ENCODE measurements at places on chromosomes 11 and 22.
A peak's percentile ranks its signal among the peaks of the same experiment; 100 is the strongest.

- DNase-seq: no peak
- H3K27ac ChIP-seq: no peak overlapping the region
- peaks cover 52% of the 10 kb centered on the region for H3K36me3 ChIP-seq
- H3K4me3 ChIP-seq: no peak overlapping the region
- no peaks in the 10 kb centered on the region for H3K4me1 ChIP-seq
Observed at GRCh38 chr22:42887523-42888507, 30.7 kb upstream of the ARFGAP3 start.

GRCh38 chr11:22775248-22775647 is 54.4 kb downstream of the SVIP start:
- no peaks in the 10 kb centered on the region for H3K36me3 ChIP-seq
- H3K27ac ChIP-seq: no peak overlapping the region
- H3K4me3 ChIP-seq: no peak overlapping the region

DNA sequence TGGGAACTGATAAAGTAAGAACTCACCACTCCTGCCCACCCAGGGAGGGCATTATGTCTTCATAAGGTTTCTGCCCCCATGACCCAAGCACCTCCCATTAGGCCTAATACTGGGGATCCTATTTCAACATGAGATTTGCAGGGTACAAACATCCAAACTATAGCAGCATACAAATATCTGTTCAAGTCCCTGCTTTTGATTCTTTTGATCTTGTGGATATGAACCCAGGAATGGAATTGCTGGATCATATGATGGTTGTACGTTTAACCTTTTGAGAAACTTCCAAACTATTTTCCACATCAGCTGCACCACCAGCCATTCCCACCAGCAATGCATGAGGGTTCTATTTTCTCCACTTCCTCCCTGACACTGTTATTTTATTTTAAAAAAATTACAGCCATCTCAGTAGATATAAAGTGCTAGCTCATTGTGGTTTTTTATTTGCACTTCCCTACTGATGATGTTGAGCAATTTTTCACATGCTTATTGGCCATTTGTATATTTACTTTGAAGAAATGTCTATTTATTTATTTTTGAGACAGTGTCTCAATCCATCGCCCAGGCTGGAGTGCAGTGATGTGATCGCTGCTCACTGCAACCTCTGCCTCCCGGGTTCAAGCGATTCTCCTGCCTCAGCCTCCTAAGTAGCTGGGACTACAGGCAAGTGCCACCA is 7.1 kb upstream of the ATG16L2 start:
- peaks cover 3% of the 10 kb centered on the region for H3K4me1 ChIP-seq
- H3K4me3 ChIP-seq: no peak overlapping the region
- H3K36me3 ChIP-seq: peaks cover 15% of the 10 kb centered on the region
- DNase-seq: no peak
- no peaks in the 10 kb centered on the region for H3K27me3 ChIP-seq

DNA sequence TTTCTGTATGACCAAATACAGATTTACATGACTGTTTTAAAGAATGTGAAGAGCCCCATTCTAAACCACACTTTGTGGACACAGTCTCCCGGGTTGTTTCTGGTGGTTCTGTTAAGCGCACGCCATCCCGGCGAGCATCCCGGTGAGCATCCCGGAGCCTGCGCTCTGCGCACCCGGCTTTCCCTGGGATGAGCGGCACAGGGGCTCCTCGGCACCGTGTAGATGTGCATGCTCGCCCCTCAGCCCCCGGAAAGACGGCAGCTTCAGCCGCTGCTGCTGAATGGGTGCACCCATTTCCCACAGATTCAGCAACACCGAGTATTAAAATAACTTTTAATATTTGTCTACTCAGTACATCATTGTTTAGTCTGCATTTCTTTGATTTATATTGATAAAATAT is 36.0 kb downstream of the GLB1L2 start:
- DNase-seq: peak; percentile 29
- H3K27ac ChIP-seq: no peak overlapping the region
- H3K36me3 ChIP-seq: no peaks in the 10 kb centered on the region
- no peak overlapping the region for H3K4me3 ChIP-seq

DNA sequence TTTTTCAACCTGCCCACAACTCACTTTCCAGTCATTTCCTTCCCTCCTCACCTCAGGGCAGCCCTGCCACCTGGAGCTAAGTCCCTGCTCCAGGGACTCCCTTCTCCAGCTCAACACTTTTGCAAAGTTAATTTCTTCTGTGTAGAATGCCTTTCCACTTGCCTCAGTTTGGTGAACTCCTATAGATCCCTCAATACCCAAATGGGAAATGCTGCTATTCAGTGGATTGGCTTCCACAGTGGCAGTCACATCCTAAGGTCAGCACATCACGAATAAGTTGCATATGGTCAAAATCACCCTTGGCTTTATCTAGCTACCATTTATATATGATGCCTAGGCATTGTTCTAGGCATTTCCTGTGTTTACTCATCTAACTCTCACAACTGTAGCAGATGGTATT is 23.6 kb downstream of the GDPD5 start:
- no peaks in the 10 kb centered on the region for H3K27me3 ChIP-seq
- peaks cover 24% of the 10 kb centered on the region for H3K4me1 ChIP-seq
- H3K27ac ChIP-seq: no peak overlapping the region
- H3K4me3 ChIP-seq: no peak overlapping the region
- no peaks in the 10 kb centered on the region for H3K36me3 ChIP-seq

GRCh38 chr22:37564111-37564711 is 3.9 kb downstream of the CDC42EP1 start:
- H3K4me3 ChIP-seq: no peak overlapping the region
- H3K4me1 ChIP-seq: peaks cover 31% of the 10 kb centered on the region

GRCh38 chr11:35267504-35267903 is 128.5 kb downstream of the CD44 start:
- no peak for DNase-seq
- no peaks in the 10 kb centered on the region for H3K36me3 ChIP-seq
- H3K4me1 ChIP-seq: no peaks in the 10 kb centered on the region
- H3K27me3 ChIP-seq: no peaks in the 10 kb centered on the region

- H3K36me3 ChIP-seq: no peaks in the 10 kb centered on the region
- H3K27me3 ChIP-seq: no peaks in the 10 kb centered on the region
- no peak overlapping the region for H3K27ac ChIP-seq
- no peak for DNase-seq
- no peak overlapping the region for H3K4me3 ChIP-seq
Observed at GRCh38 chr11:108825381-108825780, 160.5 kb downstream of the DDX10 start.

GRCh38 chr11:94853836-94854235 is 85.7 kb downstream of the AMOTL1 start:
- H3K4me1 ChIP-seq: peaks cover 14% of the 10 kb centered on the region
- no peak for DNase-seq
- no peaks in the 10 kb centered on the region for H3K27me3 ChIP-seq
- no peak overlapping the region for H3K4me3 ChIP-seq
- H3K27ac ChIP-seq: no peak overlapping the region

- DNase-seq: no peak
- no peaks in the 10 kb centered on the region for H3K27me3 ChIP-seq
- no peak overlapping the region for H3K4me3 ChIP-seq
Observed at GRCh38 chr22:39653787-39654077, 83.2 kb downstream of the CACNA1I start.

DNA sequence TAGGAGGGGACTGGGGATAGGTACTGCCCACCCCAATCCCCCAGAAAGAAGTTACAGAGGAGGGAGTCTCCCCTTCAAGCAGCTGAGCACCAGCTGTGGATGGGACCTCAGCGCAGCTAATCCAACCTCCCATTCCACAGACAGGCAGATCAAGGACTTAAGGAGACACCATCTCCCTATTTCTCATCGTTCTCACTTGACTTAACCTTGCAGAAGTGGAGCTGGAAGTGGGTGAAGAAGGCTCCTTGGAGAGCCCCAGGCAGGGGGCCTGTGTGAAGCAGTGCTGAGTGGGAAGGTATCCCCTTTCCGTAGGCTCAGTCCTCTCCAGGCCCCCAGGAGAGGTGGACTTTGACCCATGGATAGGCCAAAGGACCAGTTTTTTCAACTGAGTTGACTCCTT is 27.3 kb downstream of the USP35 start:
- no peaks in the 10 kb centered on the region for H3K4me1 ChIP-seq
- H3K27me3 ChIP-seq: no peaks in the 10 kb centered on the region
- no peak overlapping the region for H3K27ac ChIP-seq

DNA sequence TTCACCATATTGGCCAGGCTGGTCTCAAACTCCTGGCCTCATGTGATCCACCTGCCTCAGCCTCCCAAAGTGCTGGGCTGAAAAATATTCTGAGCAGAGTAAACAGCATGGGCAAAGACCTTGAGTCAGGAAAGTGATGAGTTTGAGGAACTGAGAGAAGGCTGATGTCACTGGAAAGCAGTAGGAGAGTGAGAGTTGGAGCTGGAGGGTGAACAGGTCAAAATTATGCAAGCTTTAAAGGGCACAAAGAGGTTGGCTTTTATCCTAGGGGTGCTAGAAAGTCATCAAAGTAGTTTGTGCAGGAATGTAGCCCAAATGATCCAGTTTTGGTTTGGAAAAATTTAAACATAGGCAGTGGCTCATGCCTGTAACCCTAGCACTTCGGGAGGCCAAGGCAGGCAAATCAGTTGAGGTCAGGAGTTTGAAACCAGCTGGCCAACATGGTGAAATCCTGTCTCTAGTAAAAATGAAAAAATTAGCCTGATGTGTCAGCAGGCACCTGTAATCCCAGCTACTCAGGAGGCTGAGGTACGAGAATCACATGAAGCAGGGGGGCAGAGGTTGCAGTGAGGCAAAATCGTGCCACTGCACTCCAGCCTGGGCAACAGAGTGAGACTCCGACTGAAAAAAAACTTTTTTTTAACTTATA is 44.7 kb upstream of the CXCR5 start:
- H3K4me3 ChIP-seq: no peak overlapping the region
- H3K27me3 ChIP-seq: no peaks in the 10 kb centered on the region
- no peak for DNase-seq

- no peak overlapping the region for H3K27ac ChIP-seq
- no peak for DNase-seq
- no peaks in the 10 kb centered on the region for H3K4me1 ChIP-seq
- H3K4me3 ChIP-seq: no peak overlapping the region
- no peaks in the 10 kb centered on the region for H3K36me3 ChIP-seq
Observed at GRCh38 chr11:116918925-116919655, 81.7 kb upstream of the APOA1 start.

- H3K27me3 ChIP-seq: no peaks in the 10 kb centered on the region
- no peaks in the 10 kb centered on the region for H3K36me3 ChIP-seq
- H3K4me3 ChIP-seq: no peak overlapping the region
- H3K27ac ChIP-seq: no peak overlapping the region
- H3K4me1 ChIP-seq: no peaks in the 10 kb centered on the region
Observed at GRCh38 chr11:58734681-58735490, 3.1 kb upstream of the GLYAT start.

DNA sequence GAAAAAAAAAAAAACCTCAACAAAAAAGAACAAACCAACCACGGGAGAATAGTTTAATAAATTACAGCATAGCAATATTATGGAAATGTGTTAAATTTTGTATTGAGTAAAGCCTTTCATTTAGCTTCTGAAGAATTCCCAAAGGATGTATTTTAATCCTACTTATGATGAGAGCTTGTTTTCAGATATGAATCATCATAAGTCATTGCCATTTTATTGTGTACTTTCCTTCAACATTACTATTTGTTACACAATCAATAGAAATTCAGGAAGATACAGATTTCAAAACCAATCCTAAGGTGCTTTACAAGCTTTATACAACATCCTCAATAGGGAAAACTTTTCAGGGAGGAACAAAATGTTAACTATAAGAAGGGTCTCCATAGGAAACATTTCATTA is 200.6 kb upstream of the CTSC start:
- peak overlapping the region; percentile 97 for H3K27ac ChIP-seq
- no peak for DNase-seq
- H3K4me3 ChIP-seq: no peak overlapping the region
- no peaks in the 10 kb centered on the region for H3K27me3 ChIP-seq
- peaks cover 42% of the 10 kb centered on the region for H3K4me1 ChIP-seq

GRCh38 chr11:119473901-119474681 is 51.1 kb upstream of the THY1 start:
- no peaks in the 10 kb centered on the region for H3K27me3 ChIP-seq
- H3K27ac ChIP-seq: no peak overlapping the region

DNA sequence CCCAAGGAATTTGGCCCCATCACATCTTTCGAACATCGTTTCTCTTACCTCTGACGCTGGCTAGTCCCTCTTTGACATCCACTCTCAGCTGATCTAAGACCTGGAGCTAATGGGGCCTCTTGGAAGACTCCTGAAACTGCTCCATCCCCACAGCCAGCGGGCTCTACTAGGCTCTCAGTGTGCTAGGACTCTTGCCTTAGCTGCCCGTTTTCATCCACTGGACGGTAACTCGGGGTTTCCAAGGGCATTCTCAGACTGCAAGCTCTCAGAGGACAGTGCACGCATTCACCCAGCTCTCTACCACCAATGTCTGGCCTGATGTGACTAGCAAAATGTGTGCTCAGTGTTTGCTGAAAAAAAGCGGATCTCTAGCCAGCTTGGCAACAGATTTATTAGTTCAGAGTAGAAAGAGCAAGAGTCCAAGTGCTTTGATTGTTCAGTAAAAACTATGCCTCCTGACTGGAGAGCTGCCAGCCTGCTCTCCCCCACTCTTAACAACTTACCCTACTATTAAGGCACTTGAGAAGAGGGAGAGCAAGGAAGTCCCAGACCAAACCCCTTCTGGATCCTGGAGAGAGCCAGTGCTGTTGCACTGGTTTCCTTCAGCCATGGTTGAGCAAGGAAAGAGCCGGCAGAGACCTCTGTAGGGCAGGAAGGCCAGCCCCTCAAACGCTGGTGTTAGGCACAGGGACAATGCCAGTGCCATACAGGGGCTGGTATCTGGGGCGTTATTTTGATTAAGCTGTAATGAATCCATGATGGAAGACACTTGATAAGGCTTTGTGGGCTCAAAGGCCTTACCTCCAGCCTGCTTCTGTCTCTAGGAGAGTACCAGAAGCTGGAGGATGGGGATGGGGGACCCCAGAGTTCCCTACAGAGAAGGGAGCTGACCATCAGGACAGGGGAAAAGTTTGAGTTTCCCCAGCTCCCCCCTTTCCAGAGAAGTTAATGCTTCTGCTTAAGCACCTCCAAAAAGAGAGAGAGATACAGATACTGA is 9.2 kb downstream of the RELA start:
- H3K36me3 ChIP-seq: peaks cover 41% of the 10 kb centered on the region
- H3K4me1 ChIP-seq: peaks cover 19% of the 10 kb centered on the region
- peak overlapping the region; percentile 42 for H3K4me3 ChIP-seq
- peak overlapping the region; percentile 68 for H3K27ac ChIP-seq
- DNase-seq: no peak

DNA sequence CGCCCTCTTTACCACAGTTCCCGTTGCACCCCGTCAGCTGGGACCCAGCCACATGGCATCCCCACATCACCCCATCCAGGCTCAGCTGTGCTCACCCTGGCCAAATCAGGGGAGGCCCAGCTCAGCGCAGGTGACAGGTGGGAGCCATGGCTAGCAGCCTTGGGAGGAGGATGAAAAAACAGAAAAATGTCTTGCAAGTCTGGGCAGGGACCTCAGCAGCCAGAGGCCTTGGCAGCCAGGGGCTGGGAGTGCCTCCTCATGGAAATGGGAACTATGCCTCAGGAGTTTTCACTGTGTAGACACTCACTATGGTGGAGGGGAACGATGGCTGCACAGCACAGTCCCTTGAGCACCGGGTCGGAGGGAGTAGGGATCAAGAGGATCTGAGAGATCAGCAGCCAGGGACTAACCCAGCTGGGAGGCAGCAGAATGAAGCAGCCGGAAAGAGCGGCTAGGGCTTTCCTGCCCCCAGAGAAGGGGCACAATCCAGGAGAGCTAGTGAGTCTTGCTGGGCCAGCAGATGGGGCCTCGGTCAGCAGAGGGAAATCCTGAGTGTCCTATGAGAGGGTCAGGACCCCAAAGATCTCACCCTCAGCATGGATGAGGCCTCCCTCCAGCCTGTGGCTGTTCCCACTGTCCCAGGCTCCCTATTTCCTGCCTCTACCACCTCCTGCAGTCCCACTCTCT is 6.2 kb upstream of the FTH1 start:
- H3K27me3 ChIP-seq: no peaks in the 10 kb centered on the region
- no peaks in the 10 kb centered on the region for H3K36me3 ChIP-seq
- H3K27ac ChIP-seq: peak overlapping the region; percentile 97
- H3K4me3 ChIP-seq: no peak overlapping the region

Data from RWPE2 (cell line).